ENCODE measurements at places on chromosomes 5 and 9.

DNA sequence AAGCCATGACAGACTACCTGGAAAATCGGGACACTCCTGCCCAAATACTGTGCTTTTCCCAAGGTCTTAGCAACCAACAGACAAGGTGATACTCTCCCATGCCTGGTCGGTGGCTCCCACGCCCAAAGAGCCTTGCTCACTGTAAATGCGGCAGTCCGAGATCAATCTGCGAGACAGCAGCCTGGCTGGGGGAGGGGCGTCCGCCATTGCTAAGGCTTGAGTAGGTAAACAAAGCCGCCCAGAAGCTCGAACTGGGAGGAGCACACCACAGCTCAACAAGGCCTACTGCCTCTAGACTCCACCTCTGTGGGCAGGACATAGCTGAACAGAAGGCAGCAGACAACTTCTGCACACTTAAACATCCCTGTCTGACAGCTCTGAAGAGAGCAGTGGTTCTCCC, 272.1 kb upstream of the CCNG1 start:
- no peak for DNase-seq

DNA sequence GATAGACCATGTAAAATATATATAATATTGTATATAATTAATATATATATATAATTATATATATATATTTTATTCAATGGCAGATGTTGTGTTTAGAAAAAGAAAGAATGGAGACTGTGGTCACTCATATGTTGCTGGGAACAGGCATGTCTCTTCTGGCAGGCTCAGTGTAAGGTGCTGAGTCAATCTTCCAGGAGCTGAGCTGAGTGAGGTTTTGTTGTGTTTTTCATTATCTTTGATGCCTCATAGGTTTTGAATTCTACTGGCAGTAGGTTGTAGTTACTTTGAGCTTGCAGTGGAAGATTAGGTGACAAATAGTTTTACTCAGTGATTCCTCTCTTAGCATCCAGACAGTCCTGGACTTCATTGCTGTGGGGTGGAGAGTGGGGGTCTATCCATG, 561.3 kb downstream of the IRX1 start:
- DNase-seq = no peak

- DNase-seq = peak; percentile 55
Measured at GRCh38 chr5:157596487-157596886, 20.9 kb upstream of the ADAM19 start.

GRCh38 chr5:109242518-109242917, 167.3 kb downstream of the PJA2 start:
- DNase-seq = no peak

GRCh38 chr5:36369219-36369690, 67.6 kb upstream of the RANBP3L start:
- no peak for DNase-seq

GRCh38 chr9:115980502-115980901, 173.1 kb upstream of the PAPPA start:
- DNase-seq = no peak

DNA sequence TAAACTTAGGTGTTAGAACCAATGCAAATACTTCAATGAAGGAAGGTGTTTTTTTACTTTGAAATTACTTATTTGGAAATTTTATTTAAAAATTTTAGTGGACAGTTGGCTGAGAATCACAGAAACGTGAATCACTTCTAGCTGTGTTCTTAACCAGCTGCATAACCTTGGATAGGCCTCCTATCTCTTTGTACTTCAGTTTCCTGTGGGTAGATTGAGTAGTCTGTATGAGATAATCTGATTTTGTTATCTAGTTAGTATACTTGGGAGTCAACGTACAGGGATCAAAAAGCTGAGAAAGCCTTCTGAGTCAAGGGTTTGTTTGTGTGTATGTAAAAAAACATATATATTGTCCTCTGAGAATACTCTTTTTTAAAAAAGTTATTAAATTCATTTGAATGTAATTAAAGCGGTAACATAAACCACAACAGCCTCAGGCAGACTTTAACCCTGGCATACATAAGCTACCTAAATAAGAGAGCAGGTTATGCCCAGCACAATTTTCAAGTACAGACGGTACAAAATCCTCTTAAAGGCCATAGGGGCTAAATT, 38.1 kb upstream of the ZCCHC7 start:
- DNase-seq = no peak

GRCh38 chr5:171721464-171721863, 64.2 kb upstream of the SMIM23 start:
- DNase-seq = no peak

GRCh38 chr9:18474783-18475182, 830 bp downstream of the ADAMTSL1 start:
- DNase-seq = no peak

GRCh38 chr9:105194234-105194633, 50.2 kb upstream of the SLC44A1 start:
- DNase-seq = no peak

DNA sequence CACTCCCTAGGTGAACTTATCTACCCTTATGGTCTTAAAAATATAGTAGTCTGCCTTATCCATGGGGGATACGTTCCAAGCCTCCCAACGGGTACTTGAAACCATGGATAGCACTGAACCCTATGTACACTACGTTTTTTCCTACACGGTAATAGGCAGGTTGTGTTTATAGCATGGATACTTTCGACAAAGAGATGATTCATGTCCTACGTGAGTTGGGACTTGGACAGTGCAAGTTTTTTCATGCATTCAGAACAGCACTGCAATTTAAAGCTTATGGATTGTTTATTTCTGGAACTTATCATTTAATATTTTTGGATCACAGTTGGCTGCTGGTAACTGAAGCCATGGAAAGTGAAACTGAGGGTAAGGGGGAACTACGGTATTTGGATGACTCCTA, 88.1 kb downstream of the CNTLN start:
- DNase-seq = no peak

All from activated T-cell treated with anti-CD3 and anti-CD28 coated beads, Interleukin-2, amount 50 U/mL, for 24 hours (primary cell).